Thoracic aorta (tissue), 2 donors: ENCODE measurements at places on chromosomes 7 and 10.

GRCh38 chr7:81816312-81816711, 46.5 kb upstream of the HGF start:
- no peaks in the 10 kb centered on the region for H3K4me1 ChIP-seq
- DNase-seq = no peak
- no peak overlapping the region for H3K27ac ChIP-seq
- H3K27me3 ChIP-seq = no peaks in the 10 kb centered on the region
- no peaks in the 10 kb centered on the region for H3K36me3 ChIP-seq

- H3K36me3 ChIP-seq = no peaks in the 10 kb centered on the region
- H3K4me3 ChIP-seq = no peak overlapping the region
Observed at GRCh38 chr10:7423521-7423920, 12.7 kb upstream of the SFMBT2 start.

DNA sequence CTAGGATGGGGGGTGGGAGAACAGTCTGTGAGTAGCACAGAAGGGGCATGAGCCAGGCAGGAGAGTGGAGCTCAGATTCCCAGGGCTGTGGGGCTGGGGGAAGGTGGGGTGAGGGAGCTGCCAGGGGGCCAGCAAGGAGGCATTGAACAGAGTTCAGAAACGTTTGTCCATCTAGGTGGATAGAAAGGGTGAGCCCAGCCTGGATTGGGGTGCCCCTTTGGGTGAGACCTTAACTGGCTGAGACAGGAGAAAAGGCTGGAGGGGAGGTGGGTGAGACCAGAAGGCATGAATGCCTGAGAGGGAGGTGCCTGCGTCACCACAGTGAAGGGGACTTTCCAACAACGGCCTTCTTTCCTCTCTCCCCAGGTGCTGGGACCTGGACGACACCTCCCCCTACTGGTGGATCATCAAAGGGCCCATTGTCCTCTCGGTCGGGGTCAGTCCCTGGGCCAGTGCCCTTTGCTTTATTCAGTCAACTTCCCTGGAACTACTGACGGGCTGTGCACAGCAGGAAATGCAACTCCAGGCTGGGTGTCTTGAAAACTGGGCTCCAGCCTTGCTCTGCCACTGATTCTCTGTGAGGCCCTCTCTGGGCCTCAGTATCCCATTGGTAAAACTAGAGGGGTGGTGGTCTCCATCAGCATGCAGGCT, 11.0 kb downstream of the GHRHR start:
- DNase-seq = no peak
- H3K27me3 ChIP-seq = no peaks in the 10 kb centered on the region
- H3K4me3 ChIP-seq = no peak overlapping the region
- no peaks in the 10 kb centered on the region for H3K36me3 ChIP-seq
- no peak overlapping the region for H3K27ac ChIP-seq
- no peaks in the 10 kb centered on the region for H3K4me1 ChIP-seq

DNA sequence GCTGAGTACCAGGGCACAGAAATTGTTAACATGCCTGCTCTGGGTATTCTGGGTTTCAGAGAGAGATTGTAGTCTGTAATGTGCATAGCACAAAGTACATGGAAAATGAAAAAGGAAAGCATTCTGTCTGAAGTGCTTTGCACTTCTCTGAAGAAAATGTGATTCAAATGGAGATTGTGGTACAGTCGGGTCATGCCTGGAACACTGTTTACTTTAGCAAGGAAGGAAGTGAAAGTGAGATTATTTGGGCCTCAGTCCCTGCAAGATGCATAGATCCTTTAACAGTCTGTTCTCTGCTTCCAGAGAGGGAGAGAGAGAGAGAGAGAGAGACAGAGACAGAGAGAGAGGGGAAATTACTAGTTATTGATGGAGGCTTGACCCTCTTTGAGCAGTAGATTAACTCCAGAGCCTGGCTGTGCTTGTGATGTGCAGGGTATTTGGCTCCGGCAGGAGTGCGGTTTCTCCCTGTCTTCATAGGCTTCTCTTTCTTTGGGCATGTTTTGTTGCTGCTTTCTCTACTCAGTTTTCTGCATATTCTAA, 5.4 kb downstream of the VWC2 start:
- no peaks in the 10 kb centered on the region for H3K36me3 ChIP-seq
- H3K4me3 ChIP-seq = no peak overlapping the region
- H3K4me1 ChIP-seq = peaks cover 27% of the 10 kb centered on the region
- no peak overlapping the region for H3K27ac ChIP-seq
- no peak for DNase-seq
- no peaks in the 10 kb centered on the region for H3K27me3 ChIP-seq

GRCh38 chr7:155062411-155062810, 7.7 kb upstream of the HTR5A start:
- no peaks in the 10 kb centered on the region for H3K36me3 ChIP-seq
- no peak overlapping the region for H3K27ac ChIP-seq
- no peaks in the 10 kb centered on the region for H3K27me3 ChIP-seq
- H3K4me3 ChIP-seq = no peak overlapping the region
- no peak for DNase-seq

GRCh38 chr10:33492701-33493345, 158.4 kb upstream of the NRP1 start:
- no peaks in the 10 kb centered on the region for H3K27me3 ChIP-seq
- no peak for DNase-seq
- H3K4me3 ChIP-seq = no peak overlapping the region
- peaks cover 7% of the 10 kb centered on the region for H3K4me1 ChIP-seq
- H3K27ac ChIP-seq = no peak overlapping the region

GRCh38 chr7:34497153-34497777, 160.8 kb upstream of the NPSR1 start:
- no peaks in the 10 kb centered on the region for H3K4me1 ChIP-seq
- H3K36me3 ChIP-seq = no peaks in the 10 kb centered on the region
- DNase-seq = no peak
- no peak overlapping the region for H3K4me3 ChIP-seq

GRCh38 chr10:124296121-124296812, 122.5 kb downstream of the OAT start:
- H3K36me3 ChIP-seq = no peaks in the 10 kb centered on the region
- H3K4me1 ChIP-seq = no peaks in the 10 kb centered on the region
- no peak overlapping the region for H3K27ac ChIP-seq

GRCh38 chr10:77671594-77672252, 34.1 kb upstream of the KCNMA1 start:
- no peak overlapping the region for H3K4me3 ChIP-seq
- H3K4me1 ChIP-seq = no peaks in the 10 kb centered on the region
- no peak for DNase-seq
- H3K27me3 ChIP-seq = no peaks in the 10 kb centered on the region
- H3K36me3 ChIP-seq = no peaks in the 10 kb centered on the region
- H3K27ac ChIP-seq = no peak overlapping the region

GRCh38 chr7:19491371-19491770, 217.5 kb downstream of the POLR1F start:
- DNase-seq = no peak
- H3K27ac ChIP-seq = no peak overlapping the region
- no peaks in the 10 kb centered on the region for H3K36me3 ChIP-seq
- no peaks in the 10 kb centered on the region for H3K4me1 ChIP-seq

- no peak overlapping the region for H3K27ac ChIP-seq
- H3K27me3 ChIP-seq = no peaks in the 10 kb centered on the region
- no peaks in the 10 kb centered on the region for H3K36me3 ChIP-seq
Observed at GRCh38 chr7:48389977-48390376, 218.7 kb downstream of the ABCA13 start.

DNA sequence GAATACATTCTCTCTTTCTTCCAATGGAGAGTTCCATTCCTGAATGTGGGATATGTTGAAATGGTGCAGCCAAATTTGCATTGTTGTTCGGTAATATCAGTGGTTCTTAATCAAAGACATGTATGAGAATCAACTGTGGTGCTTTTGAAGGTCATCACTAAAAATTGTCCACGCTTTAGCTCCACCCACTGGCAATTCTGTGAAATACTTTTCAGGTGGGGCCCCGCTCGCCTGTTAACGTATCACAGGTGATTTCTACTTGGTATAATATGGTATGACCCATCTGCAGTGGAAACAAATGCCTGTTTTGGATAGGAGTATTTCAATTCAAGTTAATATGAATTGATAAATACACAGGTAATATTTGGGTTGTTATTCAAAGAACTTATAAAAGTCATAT, 178.4 kb downstream of the NSUN6 start:
- H3K36me3 ChIP-seq = no peaks in the 10 kb centered on the region
- peaks cover 20% of the 10 kb centered on the region for H3K4me1 ChIP-seq
- peak overlapping the region; percentile 37 for H3K4me3 ChIP-seq
- DNase-seq = no peak
- peak overlapping the region; percentile 65 for H3K27ac ChIP-seq

DNA sequence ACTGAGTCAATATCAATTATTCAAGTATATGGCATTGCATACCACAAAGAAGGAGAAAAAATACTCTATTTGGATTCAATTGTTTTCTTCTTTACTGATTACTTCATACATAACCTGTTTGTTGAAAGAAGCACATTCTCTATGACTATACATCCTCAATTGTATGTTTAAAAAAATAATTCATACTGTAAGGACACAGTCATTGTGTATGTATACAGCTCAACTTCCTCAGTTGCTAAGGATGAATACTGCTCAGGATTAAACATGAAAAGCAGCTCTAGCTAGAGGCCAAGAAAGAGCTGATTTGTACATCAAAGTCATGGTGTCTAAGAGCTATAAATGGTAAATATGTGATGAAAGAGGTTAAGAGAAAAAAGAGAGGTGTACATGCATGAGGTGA, 15.8 kb upstream of the BPGM start:
- no peak overlapping the region for H3K4me3 ChIP-seq
- no peak for DNase-seq
- H3K27me3 ChIP-seq = no peaks in the 10 kb centered on the region
- H3K4me1 ChIP-seq = no peaks in the 10 kb centered on the region
- no peaks in the 10 kb centered on the region for H3K36me3 ChIP-seq

- peak overlapping the region; percentile 15 for H3K4me3 ChIP-seq
- H3K27ac ChIP-seq = no peak overlapping the region
- peak; percentile 17 for DNase-seq
Observed at GRCh38 chr10:116888380-116889055, 39.2 kb downstream of the ENO4 start.

DNA sequence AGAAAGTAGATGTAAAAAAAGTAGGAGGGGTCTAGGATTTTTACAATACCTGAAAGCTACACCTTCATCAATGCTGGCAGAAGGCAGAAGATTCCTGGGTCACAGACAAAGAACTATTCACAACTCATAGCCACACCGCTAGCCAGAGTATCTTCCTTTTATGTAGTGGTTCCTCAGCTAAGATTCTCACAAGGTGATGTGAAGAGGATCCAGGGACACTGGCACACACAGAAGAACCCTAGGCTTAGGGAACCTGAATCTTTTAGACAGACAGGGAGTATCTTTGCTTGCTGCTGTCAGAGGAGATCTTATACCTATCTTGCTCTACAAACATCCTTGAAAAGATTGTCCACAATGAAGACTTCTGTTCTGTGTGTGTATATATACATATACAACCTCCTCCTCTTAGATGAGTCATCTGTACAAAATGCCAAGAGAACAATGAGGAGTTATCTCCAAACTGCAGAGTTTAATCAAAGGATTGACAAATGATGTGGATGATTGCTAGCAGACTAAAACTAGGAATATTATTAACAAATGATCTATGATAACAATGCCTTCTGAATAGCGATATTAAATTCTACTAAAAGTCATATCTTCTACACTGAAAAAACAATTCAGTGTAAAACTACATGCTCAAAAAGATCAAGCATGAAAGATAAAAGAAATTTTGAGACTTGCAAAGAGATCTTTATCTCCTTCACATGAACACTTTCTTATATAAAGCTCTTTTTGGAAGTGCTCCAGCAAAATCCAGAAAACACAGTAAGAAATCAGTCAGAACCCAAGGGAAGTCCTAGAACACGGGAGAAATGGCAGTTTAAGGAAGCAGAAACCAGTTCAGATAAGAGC, 409.3 kb downstream of the PARD3 start:
- no peaks in the 10 kb centered on the region for H3K36me3 ChIP-seq
- no peaks in the 10 kb centered on the region for H3K27me3 ChIP-seq
- no peak for DNase-seq
- H3K4me1 ChIP-seq = peaks cover 8% of the 10 kb centered on the region
- no peak overlapping the region for H3K27ac ChIP-seq
- no peak overlapping the region for H3K4me3 ChIP-seq

DNA sequence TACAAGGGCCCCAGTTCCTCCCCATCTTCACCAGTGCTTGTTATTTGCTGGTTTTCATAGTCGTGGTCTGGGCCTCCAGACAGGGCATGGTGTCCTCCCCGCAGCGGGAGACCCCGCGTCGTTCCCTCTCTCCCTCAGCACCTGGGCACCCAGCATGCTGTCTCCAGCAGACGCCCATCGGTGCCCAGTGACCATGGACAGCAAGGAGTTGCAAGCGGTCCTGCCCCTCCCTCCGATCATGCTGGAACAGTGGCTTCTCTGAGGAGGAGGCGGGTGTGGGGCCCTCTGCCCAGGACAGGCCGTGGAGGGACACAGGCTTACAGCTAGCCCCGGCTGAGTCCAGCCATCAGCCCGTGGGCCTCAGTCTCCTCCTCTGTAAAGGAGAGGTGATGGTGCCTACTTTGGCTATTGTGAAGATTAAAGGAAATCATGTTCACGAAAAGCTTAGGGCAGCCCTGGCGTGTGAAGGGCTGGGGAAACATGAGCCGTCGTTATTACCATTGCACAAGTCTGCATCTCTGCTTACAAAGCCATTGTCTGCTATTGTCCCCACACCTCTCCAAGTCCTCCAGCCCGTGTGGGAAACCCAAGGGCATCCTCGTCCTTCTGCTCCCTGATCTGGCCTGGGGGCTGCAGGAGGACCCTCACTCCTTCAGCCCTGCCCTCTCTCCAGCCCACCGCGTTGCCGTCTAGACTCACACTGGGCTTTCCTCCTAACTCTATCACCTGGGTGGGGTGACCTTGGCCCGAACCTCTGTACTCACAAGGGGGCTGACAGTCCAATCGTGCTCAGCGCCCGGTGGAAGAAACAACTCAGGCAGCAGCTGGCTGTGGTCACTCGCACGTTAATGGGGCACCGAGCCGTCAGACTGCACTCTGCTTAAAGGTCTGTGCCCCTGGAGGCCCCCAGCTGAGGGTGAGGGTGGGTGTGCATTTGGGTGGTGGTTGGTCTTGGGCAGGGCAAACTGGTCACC, 29.9 kb downstream of the EN2 start:
- H3K27ac ChIP-seq = no peak overlapping the region
- no peak for DNase-seq
- H3K4me3 ChIP-seq = no peak overlapping the region
- no peaks in the 10 kb centered on the region for H3K36me3 ChIP-seq

DNA sequence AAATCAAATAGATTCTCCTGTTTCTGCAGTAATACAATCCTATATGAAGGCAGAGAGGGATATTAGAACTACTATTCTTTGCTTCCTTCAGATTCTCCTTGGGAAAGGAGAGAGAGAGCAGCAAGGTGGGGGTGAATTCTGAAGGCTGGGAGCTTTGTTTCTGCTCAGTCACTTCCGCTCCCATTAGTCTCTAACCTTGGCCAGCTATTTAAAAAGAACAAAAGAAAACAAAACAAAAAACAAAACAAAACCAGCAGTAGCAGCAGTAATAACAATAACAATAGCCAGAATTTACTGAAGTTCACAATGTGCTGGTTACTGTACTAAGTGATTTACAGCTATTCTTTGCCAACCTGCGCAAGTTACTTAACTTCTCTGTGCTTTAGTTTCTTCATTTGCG, 9.9 kb downstream of the GPR85 start:
- H3K4me1 ChIP-seq = no peaks in the 10 kb centered on the region
- H3K27ac ChIP-seq = no peak overlapping the region
- DNase-seq = no peak
- H3K36me3 ChIP-seq = no peaks in the 10 kb centered on the region
- H3K4me3 ChIP-seq = no peak overlapping the region
- no peaks in the 10 kb centered on the region for H3K27me3 ChIP-seq

- no peaks in the 10 kb centered on the region for H3K27me3 ChIP-seq
- DNase-seq = no peak
- no peak overlapping the region for H3K4me3 ChIP-seq
Observed at GRCh38 chr10:103204353-103205255, 11.5 kb upstream of the NT5C2 start.
